HEK293T (cell line): ENCODE measurements at places on chromosomes 6 and 20.

DNA sequence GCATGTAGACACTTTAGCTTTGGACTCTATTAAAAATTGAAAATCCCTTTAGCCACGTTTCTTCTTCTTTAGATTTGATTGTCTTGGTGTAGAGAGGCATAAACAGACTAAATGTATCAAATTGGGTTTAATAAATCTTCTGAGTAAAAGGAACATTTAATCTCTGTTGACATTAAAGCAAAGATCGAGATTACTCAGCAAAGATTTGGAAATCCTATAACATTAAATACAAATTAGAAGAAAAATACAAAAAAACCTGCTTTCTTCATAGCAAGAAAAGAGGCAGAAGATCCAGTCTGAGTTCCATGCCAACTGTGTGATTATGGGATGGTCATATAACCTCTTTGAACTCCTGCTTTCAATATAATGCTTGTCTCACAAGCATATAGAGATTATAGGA, 172.3 kb downstream of the GJA1 start:
- DNase-seq: no peak

DNA sequence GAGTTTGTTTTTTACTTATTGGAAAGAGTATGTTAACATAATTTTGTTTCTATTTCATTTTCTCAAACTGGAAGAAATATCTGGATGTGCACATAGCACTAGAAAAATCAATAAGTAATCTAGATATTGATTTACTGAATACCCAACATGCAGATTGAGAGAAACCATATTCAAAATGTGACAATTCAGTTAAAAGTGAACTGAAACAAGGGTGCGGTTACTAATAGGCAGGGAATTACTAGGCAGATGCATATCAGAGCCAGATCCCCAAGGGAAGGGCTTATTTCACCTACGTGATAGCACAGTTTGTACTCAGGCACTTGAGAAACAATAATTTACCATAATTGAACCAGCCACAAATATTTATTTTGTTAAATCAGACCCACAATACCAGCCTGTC, 493.1 kb upstream of the FLRT3 start:
- DNase-seq: no peak

DNA sequence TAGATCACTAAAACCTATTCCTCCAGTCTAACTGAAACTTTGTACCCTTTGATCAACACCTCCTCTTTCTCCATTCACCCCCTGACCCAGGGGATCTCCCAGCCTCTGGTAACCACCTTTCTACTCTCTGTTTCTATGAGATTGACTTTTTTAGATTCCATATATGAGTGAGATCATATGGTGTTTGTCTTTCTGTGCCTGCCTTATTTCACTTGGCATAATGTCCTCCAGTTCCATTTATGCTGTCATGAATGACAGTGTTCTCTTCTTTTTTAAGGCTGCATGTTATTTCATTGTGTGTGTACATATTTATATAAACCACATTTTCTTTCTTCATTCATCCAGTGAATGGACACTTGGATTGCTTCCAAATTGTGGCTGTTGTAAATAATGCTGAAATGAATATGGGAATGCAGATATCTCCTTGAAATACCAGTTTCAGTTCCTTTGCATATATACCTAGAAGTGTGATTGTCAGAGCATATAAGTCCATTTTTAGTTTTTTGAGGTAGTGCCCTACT, 57.7 kb downstream of the DHX35 start:
- no peak for DNase-seq

- DNase-seq: no peak
Observed at GRCh38 chr6:72286911-72287311, 335.0 kb upstream of the KCNQ5 start.

GRCh38 chr20:61896058-61896961, 169.4 kb downstream of the TAF4 start:
- peak; percentile 79 for DNase-seq

GRCh38 chr6:166500246-166500645, 86.2 kb downstream of the RAMACL start:
- DNase-seq: no peak
